ENCODE measurements at places on chromosomes 3 and 15.

- DNase-seq, result no peak
These were observed 261.1 kb downstream of the ABHD5 start for GRCh38 chr3:43951813-43952212.

- no peak for DNase-seq
These were observed 554.4 kb downstream of the PDCD6IP start for GRCh38 chr3:34352778-34353331.

DNA sequence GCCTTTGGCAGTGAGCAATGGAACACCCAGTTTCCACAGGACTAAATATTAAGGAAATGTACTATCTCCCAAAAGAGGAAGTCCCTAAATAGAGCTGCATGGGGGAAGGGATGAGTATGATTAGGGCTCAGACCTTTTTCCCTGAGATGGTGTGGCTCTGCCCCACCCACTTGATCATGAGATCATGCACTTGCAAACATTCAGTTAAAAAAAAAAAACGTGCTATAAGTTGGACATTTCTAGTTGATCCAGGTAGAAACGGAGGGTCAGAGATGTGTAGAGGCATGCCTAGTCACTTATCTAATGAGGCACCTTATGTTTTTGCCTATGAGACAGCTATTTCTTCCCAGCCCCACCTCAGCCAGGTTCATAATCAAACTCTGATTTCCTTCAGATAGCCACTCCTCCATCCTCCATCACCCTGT is 24.5 kb upstream of the SSR3 start:
- peak; percentile 91 for DNase-seq

DNA sequence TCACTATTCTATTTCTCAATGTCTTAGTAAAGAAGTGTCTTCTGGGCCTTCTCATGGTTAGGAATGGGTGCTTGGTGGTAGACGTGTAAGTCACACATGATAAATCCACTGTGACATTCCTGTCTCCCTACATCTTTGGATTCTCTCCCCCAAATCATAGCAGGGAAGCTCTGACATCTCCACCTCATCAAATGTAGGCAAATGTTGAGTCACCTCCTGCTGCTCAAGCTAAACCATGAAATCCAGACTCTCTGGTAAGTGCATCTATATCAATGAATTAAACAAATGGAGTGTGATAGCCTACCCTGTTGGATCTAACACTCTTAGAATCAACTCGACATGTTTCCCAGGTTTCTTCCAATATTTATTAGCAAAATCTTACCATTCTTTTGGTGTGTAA is 42.8 kb upstream of the RPL35A start:
- DNase-seq, result no peak

GRCh38 chr3:46353647-46354410 is at the start of gene CCR2:
TSS of gene CCR2 (plus strand) at chr3:46354111. CDS start at chr3:46357528, 3,417 bp downstream.
- DNase-seq, result peak; percentile 41

DNA sequence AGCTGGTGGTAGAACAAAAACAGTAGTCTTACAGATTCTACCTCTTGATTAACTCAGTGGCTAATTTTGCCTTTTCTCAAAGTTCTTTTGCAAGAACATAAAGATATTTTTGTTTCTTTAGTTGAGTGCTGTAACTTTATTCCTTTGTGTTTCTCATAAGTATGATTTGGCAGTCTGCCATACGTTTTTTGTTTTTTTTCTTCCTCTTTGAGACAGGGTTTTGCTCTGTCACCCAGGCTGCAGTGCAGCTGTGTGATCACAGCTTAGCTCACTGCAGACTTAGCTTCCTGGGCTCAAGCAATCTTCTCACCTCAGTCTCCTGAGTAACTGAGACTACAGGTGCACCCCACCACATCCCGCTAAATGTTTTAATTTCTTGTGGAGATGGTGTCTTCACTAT is 22.4 kb downstream of the B3GNT5 start:
- peak; percentile 87 for DNase-seq

GRCh38 chr3:66033241-66034138 is 5.2 kb downstream of the MAGI1 start:
- DNase-seq, result no peak

DNA sequence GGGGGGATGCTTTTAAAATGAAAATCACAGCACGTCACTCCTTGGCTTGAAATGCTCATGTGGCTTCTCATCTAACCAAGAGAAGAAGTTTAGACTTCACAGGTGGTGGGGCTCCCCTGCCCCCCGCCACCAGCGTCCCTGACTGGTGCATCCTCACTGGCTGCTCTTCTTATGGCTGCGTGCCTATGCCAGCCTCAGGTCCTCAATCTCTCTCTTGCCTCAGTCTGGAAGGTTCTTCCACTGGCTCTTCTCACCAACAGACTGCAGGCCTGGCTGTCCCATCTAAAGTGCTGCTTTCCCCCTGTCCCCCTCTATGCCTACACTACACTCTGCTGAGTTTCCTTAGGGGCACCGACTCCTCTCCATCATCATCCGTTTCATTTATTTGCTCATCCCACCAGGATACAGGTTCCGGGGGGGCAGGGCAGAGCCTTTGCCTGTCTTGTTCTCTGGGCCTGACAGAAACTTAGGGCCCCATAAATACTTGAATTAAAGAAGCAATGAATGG is 20.6 kb downstream of the ABTB1 start:
- DNase-seq, result no peak

DNA sequence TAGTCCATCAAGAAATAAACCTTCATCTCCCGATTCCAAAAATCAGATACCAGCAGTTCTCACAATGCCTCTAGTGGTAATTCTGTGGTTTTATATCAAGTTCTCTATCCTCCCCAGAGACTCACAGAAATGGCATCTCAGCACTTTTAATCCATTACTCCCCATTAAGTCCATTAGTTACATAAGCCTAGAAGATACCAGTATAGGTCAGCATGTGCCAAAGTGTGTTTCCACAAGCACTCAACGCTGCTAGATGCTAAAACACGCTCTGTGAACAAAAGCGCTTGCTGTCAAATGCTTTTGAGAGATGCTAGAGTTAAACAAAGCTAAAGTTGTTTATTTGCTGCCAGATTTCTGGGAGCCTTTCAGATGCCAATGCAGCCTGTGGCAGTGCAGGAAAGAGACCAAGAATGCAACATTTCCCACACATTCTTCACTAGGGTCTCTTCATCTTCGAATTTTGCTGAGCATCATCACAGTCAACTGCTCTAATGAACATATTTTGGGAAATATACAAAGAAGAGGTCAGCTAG is 918.8 kb upstream of the CFAP20DC start:
- DNase-seq, result no peak

DNA sequence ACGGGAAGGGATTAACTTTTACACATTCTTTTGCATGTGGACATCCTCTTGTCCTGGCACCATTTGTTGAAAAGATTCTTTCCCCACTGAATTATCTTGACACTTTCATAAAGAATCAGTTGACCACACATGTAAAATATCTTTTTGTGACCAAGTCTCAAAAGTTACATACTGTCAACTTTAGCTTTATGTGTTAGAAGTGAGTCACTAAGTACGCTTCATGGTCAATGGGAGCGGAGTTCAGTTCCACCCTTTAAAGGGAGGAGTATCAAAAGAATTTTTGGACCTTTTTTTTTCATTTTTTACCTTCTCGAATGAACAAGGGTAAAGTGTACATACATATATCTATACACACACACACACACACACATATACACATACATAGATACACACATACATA is 35.4 kb downstream of the MAPK6 start:
- DNase-seq, result no peak

- DNase-seq, result peak; percentile 33
These were observed 909 bp upstream of the GPD1L start for GRCh38 chr3:32105291-32106131.

- peak; percentile 38 for DNase-seq
These were observed 25.4 kb upstream of the RYK start for GRCh38 chr3:134276086-134276485.

GRCh38 chr3:25025236-25025635 is 402.8 kb upstream of the RARB start:
- DNase-seq, result no peak

DNA sequence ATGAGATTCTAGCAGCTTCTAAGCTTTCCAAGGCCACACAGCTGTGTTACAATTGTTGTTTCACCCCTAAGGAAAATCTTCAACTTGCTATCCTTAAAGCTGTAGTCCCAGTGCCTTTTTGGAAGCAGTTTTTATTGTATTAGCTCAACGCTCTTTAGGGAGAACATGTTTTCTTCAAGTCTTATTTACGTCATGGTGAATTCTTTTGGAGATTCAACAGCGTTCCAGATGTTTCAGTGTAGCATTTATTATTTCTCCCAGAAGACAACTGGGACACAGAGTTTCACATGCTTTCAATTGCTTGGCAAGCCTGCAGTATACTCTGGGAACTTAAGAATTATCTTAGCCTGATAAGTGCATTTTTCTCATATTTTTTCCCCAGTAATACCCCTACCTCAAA is 888.3 kb downstream of the PLOD2 start:
- no peak for DNase-seq

GRCh38 chr3:72451841-72452240 is 396.4 kb downstream of the SHQ1 start:
- DNase-seq, result no peak

- DNase-seq, result no peak
These were observed 45.7 kb upstream of the LIPC start for GRCh38 chr15:58386081-58386480.

DNA sequence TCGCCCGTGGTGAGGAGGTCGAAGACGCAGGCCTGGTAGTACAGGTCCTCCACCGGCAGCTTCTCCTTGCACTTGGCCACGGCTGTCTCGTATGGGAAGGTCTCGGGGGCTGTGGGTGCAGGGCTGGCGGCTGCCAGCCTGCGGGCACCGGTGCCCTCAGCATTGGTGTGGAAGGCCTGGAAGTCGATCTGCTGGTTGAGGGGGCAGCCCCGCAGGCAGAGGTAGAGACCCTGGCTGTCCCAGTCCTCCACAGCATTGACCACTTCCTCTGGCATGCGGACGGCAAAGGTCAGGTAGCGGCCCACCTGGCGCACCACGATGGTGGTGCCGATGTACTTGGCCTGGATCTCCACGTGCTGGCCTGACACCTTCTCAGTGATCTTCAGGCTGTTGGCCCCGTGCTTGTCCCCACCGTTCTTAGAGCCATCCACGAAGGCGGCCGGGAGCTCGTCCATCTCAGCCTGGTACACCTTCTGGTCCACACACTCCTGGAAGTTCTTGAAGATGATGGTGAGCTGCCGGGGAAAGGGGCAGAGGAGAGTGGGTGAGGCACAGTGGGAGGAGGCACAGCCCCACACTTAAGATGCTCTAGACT is 43.7 kb downstream of the RGMA start:
- no peak for DNase-seq

DNA sequence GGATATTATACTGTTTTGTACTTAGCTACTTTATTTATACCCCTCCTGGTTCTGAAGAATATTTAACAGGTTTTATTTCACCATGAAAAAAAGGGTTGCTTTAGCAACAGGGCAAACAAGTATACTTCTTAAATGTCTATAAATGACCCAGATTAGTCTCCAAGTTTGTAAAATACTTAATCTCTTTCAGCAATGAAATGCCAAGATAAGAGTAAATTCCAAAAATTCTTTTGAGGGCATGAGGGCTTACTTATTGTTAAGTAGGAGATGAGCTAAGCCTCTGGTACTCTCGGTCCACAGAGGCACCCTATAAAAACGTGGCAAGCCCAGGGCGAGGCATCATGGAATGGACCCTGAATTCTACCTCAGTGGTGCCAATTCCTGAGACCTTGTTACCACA is 264.8 kb upstream of the NSMCE3 start:
- DNase-seq, result no peak

DNA sequence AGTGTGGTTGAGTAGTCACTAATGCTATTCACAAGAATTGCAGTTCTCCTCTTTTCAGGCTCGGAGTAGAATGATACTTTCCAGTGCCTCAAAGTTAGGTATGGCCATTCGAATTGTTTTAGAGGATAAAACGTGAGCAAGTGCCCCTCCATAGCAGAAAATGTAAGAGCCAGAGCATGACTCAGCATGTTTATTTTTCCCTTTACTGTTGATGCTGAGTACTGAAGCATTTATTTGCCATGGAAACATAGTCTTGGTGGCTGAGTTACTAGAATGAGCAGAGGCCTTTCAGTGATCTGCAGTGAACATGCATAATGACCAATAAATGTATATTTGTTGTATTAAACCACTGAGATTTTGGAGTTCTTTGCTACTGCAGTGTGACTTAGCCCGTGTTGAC is 540.6 kb downstream of the NLGN1 start:
- no peak for DNase-seq

- DNase-seq, result no peak
These were observed 1049.1 kb downstream of the FHIT start for GRCh38 chr3:60202052-60202726.

DNA sequence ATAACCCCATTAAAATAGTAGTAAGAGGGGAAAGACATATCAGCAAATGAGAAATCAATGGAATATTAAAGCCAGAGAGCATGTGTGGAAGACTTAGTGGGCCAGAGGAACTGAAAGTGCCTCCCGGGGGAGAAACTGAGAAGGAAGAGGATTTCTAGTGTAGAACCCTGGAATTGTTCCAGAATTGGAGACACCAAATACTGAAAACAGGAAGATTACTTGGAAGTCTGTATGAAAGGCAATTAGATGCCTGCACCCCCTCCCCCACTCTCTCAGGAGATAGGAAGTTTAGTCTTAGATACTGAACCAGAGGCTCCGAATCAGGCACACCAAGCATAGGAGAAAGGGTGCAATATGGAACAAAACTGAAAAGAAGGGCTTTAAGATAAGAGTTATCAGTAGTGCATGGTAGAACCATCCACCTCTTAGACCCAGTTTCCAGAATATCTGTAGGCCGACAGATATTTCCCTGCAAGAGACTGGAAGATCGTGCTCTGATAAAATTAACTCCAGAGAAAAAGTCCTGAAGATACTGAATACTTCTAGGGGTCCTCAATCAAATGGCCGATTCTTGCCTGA is 32.4 kb downstream of the KLHL18 start:
- peak; percentile 58 for DNase-seq

DNA sequence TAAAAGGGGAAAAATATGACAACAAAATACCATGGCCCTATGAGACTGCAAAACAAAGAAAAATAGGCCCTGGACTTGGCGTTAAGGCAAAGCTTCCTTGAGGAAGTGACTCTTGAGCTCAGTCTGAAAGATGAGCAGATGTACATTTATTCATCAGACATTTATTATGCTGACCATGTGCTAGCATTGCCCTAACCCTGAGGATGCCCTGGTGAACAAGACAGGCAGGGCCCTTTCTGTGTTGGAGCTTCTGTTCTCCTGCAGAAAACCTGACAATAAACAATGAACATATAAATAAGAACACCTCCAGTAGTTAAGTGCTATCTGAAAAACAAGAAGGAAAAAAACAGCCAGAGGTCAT is 12.4 kb downstream of the TF start:
- DNase-seq, result no peak

All from suppressor macrophage treated with lipopolysaccharide for 1 hour (primary cell).